ENCODE measurements at places on chromosomes 1 and 21.

DNA sequence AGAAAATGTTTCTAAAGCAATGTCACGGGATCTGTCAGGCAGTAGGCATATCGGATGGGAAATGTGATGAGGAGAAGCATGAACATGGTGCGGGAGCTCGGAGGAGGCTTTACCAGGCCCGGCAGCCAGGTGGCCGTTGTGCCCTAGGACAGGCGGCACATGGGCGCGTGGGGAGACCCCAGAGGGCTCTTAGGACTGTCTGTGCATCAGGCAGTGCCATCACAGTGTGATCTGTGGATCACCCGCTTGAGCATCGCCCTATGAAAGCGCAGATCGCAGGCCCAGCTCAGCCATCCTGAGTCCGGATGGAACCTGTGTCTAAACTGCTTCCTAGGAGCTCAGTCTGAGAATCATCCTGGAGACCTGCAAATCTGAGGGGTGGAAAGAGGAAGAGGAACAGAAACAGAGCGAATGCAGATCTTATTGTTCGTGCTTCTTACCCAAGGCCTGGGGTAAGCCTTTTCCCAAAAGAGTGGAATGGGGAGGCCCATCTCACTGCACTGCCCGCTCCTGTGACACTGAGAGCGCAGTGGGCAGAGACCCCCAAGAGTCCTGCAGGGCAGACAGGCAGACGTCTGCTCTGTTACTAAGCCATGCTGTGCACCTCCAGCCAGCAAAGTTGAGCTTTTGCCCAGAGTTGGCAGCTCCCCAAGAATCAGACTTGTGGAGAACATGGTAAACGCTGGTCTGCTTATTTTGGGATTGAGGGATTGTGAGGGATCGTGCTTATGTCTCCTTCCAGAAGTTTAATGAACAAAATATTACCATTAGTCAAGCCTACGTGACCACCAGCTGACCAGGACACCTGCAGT lies 251.0 kb downstream of the RHOU start:
- no peak for DNase-seq

- DNase-seq, result no peak
Observed at GRCh38 chr1:187338762-187339412, 510.1 kb downstream of the PLA2G4A start.

GRCh38 chr1:151729157-151729965 lies 8.0 kb downstream of the RIIAD1 start:
- DNase-seq, result no peak

DNA sequence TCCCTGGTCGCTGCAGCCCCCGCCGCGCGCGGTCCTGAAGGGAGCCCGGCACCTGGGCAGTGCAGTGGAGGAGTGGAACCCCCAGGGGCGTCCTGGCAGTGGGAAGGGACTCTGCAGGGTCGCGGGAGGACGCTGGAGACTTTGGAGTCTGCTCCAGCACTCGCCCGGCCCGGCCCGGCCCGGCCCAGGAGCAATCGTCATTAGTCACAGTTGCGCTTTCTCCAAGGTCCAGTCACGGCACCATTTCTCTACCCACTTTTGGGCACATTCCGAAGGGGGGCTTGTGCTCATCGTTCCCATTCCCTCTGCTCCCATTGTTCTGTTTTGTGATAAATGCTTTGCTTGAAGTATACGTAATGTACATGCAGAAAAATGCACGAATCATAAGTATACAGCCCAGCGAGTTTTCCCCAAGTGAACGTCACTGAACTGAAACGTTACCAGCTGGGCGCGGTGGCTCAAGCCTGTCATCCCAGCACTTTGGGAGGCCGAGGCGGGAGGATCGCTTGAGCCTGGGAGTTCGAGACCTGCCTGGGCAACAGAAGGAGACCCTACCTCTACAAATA lies 999 bp downstream of the THAP3 start:
- DNase-seq, result no peak

GRCh38 chr1:88169939-88170338 lies 514.1 kb upstream of the PKN2 start:
- DNase-seq, result no peak

- DNase-seq, result no peak
Observed at GRCh38 chr1:236058141-236058934, 6.6 kb downstream of the NID1 start.

DNA sequence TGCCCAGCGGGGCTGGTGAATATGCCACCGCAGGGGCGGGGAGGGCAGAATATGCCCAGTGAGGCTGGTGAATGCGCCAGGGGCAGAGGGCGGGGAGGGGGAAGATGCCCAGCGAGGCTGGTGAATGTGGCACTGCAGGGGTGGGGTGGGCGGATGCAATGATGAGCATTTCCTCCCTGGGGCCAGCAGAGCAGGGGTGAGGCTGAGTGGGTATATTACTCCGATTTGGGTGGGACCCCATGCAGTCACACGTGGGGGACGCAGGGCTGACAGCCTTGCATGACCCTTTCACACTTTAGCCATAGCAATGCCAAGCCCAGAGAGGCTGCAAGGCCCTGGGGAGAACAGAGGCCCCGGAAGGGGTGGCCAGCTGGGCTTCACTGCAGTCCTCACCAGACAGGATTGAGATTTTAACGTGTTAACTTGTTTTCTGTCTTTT lies 9.3 kb upstream of the SLX9 start:
- DNase-seq, result peak; percentile 63

GRCh38 chr1:178941849-178942248 lies 71.0 kb upstream of the ANGPTL1 start:
- no peak for DNase-seq

DNA sequence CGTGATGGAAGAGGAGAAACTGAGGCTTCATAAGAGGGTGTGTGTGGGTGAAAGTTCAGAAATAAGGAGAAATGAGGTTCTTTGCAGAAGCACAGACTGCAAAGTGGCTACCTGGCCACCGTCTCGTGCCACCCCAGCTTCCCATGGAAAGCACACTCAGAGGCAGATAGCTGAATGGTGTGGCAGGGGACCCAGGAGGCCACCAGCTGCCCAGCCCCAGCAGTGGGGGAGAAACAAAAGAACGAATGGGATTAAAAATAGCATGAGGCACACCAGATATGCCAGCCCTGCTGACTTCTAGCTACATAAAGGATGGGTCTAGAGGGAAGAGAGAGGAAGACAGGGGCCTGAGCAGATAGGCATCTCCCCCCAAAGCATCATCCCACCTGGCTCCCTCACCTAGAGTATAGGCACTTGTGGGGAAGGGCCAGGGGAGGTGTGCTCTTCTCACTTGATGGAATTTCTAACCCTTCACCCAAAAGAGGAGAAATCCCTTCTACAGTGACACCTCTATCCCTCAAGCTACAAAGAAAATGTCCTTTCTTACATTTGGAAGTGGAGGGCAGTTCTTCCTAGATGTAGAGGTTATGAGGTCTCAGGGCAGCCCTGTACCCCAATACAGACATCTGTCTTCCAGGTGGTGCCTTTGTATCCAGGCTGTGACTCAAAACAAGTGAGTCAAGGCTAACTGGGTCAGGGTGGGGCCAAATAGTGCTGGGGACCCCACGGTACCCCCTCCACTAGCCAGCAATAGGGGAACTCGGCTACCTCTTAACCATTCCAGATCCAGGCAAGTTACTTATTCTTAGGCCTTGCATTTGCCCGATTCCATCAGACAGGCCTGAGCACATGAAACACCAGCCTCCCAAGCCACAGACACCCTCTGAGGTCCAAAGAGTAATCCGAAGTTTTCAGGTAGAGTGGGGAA lies 3.5 kb downstream of the HDGF start:
- no peak for DNase-seq

DNA sequence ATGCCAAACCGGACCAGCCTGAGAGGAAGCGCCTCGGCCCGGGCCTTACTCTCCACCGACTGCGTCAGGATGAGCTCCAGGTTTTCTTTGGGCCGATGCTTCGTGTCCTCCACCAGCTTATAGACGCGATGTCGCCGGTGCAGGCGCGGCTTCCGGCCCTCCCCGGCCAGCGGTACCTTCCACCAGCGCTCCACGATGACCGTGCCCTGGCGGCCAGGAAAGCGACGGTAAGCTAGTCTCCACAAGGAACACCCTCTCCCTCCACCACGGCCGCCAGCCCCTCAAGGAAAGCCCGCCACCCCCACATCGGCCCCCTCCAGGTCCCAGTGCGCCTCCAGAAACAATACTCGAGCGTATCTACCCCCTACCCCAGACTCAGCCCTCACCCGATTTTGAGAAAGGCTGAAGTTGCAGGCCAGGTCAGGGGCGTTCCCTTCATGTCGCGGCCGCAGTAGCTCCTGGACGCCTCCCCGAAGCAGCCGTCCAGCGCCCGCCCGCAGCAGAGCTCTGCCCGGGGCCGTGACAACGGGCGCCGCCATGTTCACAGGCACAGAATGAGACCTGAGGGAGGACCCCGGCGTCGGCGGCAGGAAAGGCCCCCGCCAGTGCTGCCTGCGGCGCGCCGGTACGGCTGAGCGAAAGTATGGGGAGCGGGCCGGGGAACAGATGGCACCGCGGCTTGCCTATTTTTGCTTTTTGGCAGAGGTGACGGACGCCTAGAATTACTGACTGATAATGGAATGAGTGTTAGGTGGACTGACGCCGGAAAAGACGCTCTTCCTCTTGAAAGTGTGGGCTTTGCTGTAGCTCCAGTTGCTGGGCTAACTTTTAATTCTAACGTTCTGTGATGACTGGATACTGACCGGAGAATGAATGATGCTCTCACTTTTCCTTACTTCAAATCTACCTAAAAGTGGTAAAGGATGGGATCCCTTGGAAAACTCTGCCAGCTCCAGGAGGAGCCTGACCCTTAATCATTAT lies at the start of gene MRPL9:
MRPL9 (minus strand) TSS at position 556 of the 981 bp plus-strand sequence; CDS start at position 539, 17 bp downstream.
- peak; percentile 88 for DNase-seq

Measured in stimulated activated CD4-positive, alpha-beta T cell treated with anti-CD3 and anti-CD28 coated beads, Interleukin-2, amount 100 ng/mL, for 24 hours (primary cell).